ENCODE measurements at places on chromosomes 16 and 17.

- DNase-seq = no peak
Measured at GRCh38 chr17:77427391-77427991, 286.7 kb downstream of the SEC14L1 start.

- no peak for DNase-seq
Measured at GRCh38 chr16:70478912-70479341, 24.5 kb downstream of the FCSK start.

DNA sequence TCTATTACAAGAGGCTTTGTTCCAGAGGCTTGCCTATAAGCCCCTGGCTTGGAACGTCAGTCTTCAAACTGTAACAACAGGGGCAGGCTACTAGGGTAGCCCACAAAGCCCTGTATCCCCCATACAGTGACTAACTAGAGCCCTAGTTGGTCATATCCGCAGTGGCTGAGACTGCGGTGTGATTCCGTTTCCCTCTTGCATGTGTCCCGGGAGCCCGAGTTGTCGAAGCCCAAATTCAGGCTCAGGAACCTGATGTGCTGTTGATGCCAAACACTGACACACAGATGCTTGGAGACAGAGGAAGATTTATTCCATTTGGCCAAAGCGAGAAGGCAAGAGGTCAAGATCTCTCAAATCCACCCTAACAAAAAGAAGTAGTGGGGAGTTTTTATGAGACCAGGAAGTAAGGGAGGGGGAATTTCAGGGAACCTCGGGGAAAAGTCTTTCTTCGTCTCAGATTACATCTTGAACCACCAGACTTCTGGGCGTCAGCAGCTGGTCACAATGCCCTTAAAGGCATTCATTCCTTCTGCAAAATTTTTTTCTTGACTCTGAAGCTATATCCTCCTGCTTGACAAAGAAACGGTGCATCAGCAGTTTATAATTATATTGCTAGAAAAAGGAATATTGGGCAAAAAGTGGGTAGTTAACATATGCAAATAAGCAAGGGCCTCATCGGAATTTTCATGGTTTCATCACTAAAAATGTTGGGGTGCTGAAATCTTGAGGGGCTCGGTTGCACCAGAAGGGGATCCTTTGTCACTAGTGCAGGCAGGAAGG lies 879 bp downstream of the SLFN5 start:
- DNase-seq = peak; percentile 72

- no peak for DNase-seq
Measured at GRCh38 chr16:81570151-81570846, 125.7 kb downstream of the CMIP start.

- peak; percentile 44 for DNase-seq
Measured at GRCh38 chr16:28218109-28218508, 6.3 kb upstream of the XPO6 start.

DNA sequence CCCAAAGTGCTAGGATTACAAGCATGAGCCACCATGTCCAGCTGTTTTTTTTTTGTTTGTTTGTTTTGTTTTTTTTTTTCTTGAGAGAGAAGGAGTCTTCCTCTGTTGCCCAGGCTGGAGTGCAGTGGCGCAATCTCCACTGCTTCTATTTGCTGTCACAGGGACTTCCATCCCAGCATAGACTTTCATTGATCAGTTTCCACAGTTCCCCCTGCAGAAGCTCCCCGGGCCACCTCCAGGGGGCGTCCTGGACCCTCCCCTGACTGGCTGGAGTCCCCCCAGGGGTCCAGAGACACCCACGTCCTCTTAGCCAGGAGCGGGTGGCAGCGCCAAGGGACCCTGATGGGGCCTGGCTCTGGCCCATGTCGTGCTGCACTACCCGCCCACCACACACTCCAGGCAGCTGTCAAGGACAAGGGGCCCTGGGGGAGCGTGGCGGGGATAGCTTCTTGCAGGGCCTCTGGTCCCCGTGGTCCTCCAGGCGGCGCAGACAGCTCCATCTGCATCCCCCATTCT lies 3.1 kb upstream of the NPW start:
- DNase-seq = no peak

DNA sequence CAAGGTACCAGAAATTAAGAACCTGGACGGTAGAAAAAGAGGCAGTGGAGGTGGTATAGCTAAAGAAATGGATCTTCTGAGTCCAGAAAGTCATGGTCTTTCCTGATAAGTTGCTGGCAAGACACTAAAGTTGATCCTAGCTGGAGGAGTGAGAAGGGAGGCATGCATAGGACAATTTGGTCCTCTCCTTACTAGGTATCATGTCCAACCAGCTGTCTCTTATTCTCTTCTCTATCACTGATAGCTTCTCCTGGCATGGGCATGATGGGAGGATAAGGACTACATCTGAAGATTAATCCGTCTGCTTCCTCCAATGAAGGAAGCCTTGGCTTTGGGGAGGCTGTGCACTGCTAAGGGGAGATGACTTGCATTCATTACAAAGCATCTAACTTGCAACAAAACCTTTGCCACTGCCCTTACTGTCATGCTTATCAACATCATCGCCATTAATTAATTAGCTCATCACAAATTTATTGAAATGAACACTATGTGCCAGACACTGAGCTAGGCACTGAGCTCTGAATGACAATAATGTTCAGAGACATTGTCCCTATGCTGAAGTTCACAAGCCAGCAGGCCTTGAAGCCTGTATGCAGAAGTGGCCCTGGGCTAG lies 3.1 kb upstream of the FAM117A start:
- no peak for DNase-seq

DNA sequence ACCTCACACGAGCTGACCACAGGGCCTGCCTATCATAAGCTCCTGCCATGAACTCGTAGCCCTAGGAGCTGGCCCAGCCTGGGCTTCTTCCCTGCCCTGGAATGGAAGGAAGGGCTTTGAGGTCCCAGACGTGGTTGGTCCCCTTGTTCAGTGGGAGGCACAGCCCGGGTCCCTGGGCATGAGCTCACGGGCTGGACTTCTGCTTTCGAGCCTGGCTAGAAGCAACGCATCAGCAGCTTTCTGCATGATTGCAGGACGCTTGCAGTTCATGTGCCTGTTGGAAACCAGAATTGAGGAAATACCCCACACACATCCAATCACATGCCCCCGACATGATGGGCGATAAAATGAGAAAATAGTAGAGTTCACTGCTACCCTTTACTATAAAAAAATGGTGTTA lies 293.3 kb downstream of the MAF start:
- DNase-seq = no peak

DNA sequence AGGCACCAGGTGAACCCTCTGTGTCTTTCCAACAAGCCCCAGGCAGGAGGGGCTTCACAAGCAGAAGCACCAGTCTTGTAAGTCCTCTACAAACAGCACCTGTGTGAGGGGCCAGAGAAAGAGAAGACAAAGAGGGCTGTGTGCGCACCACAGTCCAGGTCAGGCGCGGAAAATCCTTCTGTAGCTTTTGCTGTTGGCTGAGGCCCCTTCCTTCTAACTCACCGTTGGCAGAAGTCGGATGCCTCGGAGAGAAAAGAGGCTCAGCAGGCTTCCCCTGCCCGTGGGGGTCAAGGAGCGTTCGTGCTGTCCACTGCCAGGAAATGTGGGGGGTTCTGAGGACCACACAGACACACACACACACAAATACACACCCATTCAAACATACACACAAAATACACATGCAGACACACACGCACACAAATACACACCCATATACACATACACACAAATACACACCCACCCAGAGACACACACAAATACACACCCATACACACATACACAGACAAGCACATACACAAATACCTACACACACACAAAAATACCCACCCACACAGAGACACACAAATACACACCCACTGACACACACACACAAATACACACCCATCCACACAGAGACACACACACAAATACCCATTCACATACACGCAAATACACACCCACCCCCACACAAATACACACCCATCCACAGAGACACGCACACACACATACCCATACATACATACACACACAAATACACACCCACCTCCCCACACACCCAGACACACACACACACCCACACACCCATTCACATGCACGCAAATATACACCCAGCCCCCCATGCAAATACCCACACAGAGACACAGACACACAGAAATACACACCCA lies 6.8 kb downstream of the ZG16B start:
- DNase-seq = no peak

DNA sequence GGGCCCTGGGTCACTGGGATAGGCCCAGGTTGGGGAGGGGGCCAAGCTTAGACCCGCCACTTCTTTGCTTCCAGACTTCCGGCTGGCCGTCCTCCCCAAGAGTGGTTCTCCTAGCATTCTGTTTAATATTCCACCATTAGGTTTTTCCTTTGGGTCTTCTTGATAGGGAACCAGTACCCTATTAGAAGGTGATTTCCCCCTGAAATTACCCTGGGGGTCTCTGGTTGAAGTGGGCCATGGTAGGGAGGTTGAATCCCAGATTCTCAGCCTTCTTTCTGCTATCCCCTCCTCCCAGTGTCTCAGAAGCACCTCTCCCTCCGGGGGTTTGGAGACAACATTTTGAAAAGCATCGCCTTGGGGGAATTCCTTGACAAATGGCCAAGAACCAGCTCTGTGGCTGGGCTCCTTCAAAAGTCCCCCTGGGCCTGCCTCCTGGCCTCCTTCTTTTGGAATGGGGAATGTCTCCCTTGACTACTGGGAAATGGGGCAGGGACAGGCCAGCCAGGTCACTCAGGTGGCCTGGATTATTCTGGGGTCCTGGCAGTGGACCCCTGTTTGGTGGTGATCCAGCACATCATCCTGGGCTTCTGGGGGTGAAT lies 5.7 kb downstream of the LASP1 start:
- no peak for DNase-seq

DNA sequence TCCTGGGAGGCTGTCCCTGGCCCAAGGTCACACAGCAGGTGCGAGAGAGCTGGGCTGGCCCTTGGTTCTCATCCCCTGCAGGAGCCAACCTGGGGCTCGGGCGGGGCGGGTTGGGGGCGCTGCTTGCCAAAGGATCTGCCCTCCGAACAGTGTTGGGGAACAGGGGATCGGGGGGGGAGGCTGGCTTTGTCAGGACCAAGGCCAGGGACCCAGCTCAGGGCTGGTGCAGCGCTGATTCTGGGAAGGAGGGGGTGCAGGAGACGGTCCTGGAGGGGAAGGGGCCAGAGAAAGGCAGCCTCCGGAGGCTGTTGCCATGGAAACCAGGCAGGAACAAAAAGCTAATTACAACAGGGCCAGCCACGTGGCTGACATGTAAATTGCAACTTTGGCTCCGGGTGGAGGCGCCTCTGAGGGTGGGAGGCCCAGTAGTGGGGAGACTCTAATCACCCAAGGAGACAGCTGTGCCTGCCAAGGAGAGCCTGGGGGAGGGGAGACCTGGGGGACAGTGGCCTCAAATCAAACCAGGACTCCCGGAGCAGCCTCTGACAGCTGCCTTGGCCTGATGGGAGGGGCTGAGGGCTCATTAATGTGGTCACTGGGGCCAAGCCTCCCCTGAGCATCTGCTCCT lies 1.3 kb downstream of the TUBB3 start:
- DNase-seq = no peak

DNA sequence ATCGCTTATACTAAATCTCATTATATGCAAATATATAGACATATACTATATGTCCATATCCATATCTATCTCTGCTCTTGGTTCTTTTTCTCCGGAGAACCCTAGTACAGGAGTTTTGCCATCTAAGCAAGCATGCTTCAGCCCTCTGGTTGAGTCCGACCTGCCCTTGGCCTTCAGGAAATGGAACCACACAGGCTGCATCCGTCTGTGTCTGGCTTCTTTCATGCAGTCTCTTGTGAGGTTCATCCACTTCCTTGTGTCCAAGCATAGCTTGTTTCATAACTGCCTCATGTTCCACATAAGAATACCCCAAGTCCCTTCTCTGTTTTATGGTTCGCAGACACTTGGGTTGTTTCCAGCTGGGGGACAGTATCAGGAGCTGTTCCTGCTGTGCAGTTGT lies 16.8 kb downstream of the SNX20 start:
- DNase-seq = no peak

- peak; percentile 42 for DNase-seq
Measured at GRCh38 chr17:77494664-77495435, 354.1 kb downstream of the SEC14L1 start.

GRCh38 chr17:41624208-41625101 lies at the start of gene KRT17:
Gene KRT17 (minus strand): TSS chr17:41624575. CDS start chr17:41624509, 66 bp downstream.
- no peak for DNase-seq

DNA sequence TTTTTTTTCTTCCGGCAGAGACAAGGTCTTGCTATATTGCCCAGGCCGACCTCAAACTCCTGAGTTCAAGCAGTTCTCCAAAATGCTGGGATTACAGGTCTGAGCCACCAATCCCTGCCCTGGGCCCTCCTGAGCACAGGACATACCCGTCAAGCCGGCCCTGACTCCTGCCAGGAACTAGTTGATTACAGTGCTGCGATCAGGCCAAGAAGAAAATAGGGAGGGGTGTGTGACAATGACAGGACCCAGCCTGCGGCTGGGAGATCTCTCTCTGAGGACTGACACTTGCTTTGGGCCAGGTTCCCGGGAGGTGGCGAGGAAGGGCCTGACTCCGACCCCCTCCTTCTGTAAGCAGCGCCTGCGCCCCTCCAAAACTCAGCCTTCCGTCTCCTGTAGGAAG lies 276.6 kb downstream of the MRTFB start:
- no peak for DNase-seq

DNA sequence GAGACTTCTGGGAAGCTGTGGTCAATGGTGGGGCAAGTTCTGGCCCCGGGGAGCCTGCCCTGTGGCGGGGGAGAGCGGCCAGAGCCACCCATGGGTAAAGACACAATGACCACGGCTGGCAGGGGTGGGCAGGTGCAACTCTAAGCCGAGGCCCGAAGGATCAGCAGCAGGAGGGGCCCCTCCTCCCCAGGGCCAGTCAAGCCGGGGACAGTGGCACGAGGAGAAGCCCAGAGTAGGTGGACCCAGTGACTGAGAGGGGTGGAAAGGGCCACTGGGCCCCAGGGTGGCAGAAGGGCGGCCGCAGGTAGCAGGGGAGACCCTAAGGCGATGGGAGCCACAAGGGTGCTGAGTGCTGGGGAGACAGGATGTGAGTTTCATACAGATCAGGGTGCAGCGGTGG lies 17.7 kb downstream of the TMEM204 start:
- no peak for DNase-seq

GRCh38 chr17:64750478-64750877 lies 88.4 kb upstream of the SMURF2 start:
- no peak for DNase-seq

GRCh38 chr17:80117491-80118401 lies 16.4 kb downstream of the GAA start:
- DNase-seq = no peak

GRCh38 chr16:9152649-9153501 lies 61.4 kb downstream of the HAPSTR1 start:
- DNase-seq = no peak

- no peak for DNase-seq
Measured at GRCh38 chr17:46045639-46046038, 46.6 kb downstream of the STH start.
